ENCODE measurements at places on chromosomes 4 and X.

DNA sequence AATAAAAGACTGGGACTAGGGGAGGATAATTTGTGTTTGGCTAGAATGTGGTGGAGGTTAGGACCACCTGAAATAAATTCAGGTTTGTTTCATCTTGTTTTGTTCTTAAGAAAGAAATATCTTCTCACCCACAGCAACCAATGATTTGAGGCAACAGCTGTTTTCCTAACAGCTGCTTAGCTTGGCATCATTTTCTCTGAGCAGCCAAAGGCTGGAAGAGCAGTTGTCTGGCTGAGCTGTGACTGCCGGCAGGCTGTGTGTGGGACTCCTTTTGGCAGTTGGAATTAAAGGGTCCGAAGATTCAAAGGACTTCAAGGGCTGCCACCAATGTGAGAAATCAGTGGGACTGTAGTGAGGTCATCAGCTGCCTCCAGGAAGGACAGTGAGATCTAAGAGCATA, 5.0 kb downstream of the TRIM75 start:
- DNase-seq, result no peak

- DNase-seq, result no peak
Observed at GRCh38 chrX:21974011-21974385, 33.5 kb downstream of the SMS start.

GRCh38 chr4:108445716-108446115, 174.7 kb upstream of the RPL34 start:
- DNase-seq, result no peak

GRCh38 chrX:107826238-107827029, 768 bp downstream of the MID2 start:
- DNase-seq, result no peak

GRCh38 chr4:61877266-61877665, 677.1 kb downstream of the ADGRL3 start:
- no peak for DNase-seq

- DNase-seq, result no peak
Observed at GRCh38 chr4:91298156-91298700, 1005.5 kb upstream of the GRID2 start.

DNA sequence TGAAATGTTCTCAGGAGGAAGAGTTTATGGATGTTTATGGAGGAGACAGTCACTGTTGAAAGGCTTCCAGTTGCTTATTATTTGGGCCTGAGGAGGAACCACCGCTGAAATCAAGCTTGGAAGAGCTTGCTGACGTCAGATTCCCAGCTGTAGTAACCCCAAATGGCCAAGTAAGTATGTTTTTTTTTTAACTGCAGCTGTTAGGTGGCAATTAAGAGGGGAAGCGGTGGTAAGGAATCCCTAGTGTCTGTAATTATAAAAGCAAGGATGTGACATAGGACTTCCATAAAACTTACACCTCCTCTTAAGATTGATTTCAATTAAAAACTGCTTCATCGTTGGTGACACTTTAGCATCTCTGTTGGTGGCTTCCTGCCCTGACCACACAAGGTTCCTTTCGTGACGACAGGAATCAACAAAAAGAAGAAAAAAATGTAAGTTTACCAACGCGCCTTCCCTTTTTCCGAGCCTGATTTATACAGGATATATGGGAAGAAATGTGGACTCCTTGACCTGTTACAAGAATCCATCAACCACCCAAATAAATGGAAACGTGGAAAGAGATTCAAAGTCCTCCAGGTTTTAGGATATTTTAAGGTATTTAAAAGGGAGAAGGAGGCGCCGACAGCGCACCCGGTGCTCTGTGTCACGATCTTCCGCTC, 884 bp downstream of the RELL1 start:
- DNase-seq, result no peak

DNA sequence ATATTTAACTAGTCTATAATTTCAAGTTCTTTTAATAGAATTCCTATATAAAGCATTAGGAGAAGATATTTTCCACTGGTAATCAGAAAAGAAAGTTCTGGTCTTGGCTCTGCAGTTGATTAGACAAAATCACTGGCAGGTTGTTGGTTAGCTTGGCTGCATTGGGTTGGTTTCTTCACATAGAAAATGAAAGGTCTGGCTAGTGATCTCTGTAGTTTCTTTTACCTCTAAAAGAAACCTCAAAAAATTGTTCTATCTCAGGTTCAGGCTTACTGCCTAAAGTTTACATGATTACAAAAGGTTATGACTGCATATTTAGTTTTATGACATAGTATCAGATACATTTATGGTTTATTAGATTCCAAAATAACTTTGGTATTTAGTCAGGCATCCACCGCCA, 95.8 kb upstream of the NAP1L5 start:
- DNase-seq, result no peak

GRCh38 chr4:54550395-54551171, 107.2 kb upstream of the KIT start:
- DNase-seq, result no peak

DNA sequence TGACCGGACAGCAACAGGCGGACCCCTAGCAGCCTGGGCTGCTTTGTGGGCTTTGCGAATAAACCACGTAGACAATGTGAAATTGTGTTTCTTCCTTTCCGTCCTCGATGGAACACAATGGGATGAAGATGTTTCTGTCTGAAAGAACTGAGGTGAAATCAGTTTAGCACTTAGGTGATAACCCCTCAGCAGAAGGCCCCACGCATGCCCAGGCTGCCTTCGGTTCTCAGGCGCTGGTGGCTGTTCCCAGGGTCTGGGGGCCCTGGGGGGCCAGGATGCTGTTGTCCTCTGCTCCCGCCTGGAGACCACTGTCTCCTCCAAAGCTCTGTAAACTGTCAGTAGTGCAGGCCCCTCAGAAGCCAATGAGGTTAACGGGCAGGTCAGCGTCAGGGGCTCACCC, 73.9 kb upstream of the HGFAC start:
- no peak for DNase-seq

GRCh38 chr4:110663738-110664444, 41.0 kb upstream of the PITX2 start:
- DNase-seq, result no peak

DNA sequence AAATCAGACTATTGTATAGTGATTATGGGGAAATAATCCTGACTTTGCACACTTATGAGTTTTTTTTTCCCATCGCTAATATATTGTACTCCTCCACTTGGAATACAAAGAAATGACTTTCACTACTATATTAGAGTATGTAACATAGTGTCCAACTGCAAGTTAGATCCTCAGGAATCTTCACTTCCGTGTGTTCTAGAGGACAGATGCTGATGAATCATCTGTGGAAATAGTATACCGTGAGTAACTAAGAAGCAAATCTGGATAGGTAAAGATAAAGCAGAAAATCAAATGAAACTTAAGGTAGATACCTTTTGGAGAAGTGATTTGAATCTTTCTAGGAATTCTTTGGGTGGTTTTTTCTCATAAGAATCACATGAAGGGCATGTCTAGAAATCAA, 8.3 kb downstream of the IL21 start:
- no peak for DNase-seq

GRCh38 chr4:102612824-102613366, 111.7 kb downstream of the NFKB1 start:
- DNase-seq, result no peak

DNA sequence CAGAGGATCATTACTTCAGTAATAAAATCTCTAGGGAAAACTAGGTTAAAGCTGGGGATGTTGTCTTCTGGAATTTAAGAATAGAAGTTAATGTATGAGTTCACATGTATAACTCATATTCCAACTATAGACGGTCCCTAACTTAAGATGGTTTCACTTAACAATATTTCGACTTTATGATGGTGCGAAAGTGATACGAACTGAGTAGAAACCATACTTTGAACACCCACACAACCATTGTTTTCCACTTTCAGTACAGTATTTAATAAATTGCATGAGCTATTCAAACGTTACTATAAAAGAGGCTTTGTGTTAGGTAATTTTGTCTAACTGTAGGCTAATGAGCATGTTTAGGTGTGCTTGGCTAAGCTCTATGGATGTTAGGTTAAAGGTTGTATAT, 38.7 kb downstream of the CCSER1 start:
- no peak for DNase-seq

- DNase-seq, result no peak
Observed at GRCh38 chrX:23902419-23902818, 5.3 kb downstream of the APOO start.

GRCh38 chr4:86757468-86757867, 91.7 kb downstream of the SLC10A6 start:
- DNase-seq, result no peak

DNA sequence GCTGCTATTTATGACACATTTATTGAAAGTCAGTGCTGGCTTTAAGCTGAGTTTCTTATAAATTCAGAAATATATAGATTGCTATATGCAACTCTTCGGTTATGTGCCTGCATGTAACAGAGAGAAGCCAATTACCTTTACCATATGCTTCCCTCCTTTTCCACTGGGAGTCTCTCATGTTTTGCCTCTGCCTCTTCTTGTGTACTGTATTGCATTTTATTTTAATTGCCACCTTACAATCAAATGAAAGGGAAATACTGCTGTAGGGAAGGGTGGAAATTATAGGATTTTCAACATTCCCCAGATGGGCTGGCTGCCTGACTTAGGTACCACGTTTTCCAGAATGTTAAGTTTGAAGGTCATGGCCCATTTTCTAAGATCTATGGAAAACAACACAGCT, 655.4 kb upstream of the SLIT2 start:
- DNase-seq, result no peak

DNA sequence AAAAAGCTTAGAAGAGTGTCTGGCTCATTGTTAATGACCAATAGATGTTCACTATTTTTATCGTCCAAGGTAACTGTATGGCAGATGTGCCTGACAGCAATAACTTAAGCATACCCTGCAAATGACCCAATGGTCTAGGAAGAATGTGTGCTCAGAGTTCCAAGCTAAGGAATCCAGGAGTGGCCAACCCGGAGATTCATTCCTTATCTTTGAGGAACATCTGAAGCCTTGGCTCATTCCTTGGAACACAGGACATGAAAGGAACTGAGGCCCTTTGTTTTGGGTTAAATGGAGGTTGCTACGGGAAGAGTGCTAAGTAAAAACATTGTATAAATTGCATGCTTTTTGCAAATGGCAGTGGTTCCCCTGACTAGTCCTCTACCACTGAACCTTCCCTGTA, 38.9 kb upstream of the EFNB1 start:
- no peak for DNase-seq

DNA sequence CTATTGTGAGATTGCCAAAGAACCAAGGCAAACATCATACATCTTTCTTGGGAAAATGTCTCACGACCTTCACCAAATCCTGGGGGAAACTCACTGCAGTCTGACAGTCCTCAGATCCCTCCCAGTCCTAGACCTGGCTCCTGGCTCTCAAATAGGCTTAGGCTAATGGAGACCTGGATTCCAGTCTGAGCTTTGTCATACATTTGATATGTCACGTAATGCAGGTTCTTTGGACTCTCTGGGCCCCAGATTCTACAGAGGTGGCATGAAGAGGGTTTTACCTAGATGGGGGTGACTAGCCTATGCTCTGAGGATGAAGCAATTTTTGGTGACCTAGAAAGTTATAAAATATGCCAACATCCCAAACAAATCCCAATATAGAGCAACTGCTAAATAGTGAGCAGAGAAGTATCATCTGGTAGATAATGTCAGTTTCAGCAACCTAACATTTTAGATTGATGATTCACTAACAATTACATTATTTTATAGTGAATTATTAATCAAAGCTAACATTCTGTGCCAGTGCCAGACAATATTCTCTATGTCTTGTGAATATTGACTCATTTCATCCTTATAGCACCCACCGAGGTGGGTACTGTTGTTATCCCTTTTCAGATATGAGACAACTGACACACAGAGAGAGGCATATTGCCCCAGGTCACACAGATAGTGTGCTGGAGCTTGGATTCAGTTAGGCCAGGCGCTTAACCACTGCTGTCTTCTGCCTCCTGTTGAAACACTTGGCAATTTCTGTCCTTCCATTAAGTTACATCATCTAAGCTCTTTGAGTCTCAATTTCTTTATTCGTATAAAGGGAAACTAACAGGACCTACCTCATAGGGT, 195.4 kb upstream of the MAMLD1 start:
- no peak for DNase-seq

DNA sequence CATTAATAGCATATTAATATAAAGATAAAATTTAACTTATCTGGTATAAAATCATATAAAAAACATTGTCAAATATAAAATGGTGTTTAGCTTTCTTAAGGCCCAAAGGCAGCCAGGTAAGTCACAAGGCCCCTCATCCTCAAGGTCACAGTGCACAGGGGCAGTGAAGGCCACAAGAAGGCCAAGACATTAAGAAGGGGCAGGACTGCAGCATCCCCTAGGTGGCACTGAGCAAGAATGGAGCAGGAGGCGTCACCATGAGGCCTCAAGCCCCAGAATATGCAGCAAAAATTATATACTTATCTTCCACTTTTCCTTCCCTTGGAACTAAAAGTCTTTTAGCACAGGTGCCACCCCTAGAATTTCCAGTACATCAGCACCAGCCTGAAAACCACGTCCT, 49.5 kb upstream of the MAGEA8 start:
- DNase-seq, result no peak

GRCh38 chr4:78410676-78411075, 140.9 kb upstream of the ANXA3 start:
- no peak for DNase-seq

DNA sequence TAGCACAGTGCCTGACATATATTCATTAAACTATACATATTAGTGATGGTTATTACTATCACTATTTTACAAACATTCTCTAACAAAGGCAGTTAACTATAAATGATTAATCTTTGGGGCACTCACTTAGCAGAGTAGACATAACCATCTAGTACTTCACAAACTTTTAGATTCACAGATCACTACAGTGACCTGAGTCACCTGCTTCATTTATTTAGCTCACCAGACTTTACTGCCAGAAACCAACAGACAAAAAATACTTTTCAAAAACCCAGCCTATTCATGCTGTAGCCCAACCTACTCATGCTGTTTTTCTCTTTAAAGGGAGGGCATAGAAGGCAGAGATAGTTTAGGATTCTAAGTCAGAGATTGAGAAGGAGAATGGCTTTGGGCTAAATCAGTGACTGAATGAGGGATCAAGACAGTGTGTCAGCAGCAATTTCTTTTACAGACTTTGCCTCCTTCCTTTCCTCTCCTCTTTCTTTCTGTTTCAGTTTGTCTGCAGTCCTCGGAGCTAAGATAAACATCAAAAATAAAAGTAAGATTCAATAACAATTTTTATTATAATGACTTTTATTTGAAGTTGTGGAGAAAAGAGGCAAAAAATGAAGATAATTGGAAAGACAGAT, 34.7 kb upstream of the PDE5A start:
- DNase-seq, result no peak

GRCh38 chr4:153538487-153539357, 72.6 kb downstream of the TMEM131L start:
- DNase-seq, result no peak

GRCh38 chr4:40473578-40474388, 138.7 kb downstream of the CHRNA9 start:
- DNase-seq, result no peak

GRCh38 chr4:82839624-82840023, 41.0 kb upstream of the SCD5 start:
- no peak for DNase-seq

DNA sequence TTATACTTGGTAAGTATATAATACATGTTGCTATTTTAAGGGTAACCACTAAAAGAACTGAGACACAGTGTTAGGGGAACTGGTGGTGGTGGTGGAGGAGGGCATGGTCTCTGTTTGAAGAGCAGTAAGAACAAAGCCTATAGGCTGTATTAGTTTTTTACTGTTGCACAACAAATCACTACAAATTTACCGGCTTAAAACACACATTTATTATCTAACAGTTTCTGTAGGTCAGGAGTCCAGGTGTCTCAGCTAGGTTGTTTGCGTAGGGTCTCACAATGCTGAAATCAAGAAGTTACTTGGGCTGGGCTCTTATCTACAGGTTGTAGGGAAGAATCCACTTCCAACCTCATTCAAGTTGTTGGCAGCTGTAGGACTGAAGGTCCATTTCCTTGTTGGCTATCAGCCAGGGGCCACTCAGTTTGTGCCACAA, 52.6 kb downstream of the CASK start:
- DNase-seq, result no peak

All from stimulated activated CD8-positive, alpha-beta memory T cell treated with anti-CD3 and anti-CD28 coated beads, Interleukin-15, amount 100 ng/mL, for 24 hours (primary cell).